ENCODE measurements at places on chromosomes 2 and 18. TPM values are rescaled to one million over a fixed set of nuclear protein-coding genes. Genes with fewer than 3 reads are reported as not detected.

DNA sequence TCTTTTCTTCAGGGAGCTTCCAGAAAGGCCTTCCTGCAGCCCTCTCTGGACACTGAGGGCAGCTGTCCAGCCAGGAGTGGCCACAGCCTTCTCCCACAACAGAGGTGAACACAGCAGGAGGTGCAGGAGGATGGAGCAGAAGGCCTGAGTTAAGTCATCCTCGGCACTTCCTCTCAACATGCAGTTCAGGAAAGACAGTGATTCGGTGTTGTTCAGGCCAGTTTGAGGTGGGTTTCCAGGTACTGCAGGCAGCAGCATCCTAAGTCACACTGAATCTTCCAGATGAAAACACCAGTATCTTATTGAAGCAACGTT lies 225.3 kb upstream of the PXDN start:
- no peak for DNase-seq

C2orf80 gene
- total RNA-seq = not detected

DNA sequence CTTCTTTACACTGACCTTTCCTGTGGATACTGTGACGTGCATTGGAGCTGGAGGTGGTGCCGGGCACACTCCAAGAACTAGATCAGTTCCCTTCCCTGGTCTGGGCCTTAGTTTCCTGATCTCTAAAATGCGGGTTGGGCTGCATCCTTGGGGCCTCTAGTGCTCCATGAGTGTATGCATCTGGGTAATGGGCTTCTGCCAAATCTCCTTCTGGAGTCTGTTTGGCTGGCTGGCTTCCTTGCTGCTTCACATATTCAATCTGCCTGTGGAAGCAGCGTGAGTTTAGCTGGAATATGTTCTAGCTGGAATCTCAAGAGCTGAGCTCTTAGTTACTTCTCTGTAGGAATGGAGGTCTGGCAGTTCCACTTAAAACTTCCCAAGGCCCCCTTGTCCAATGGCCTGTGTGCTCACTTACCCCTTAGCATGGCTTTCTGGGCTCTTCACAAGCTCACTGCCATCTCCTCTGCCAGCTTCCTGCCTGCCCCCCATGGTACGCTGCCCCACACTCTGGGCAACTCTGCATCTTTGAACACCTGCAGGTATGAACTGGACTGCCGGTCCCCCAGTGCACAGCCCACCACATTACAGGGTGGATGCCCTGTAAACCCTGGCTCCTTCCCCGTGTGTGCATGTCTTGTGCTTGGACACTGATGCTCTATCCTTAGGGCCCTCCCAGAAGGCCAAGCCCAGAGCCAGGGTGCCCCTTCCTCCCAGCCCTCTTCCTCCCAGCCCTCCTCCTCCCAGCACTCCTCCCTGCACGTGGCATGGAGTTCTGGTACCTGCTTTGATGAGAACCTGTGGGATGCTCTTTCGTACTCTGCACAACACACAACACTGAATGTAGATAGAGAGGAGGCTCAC lies 103.6 kb upstream of the SMAD2 start:
- DNase-seq = no peak

DNA sequence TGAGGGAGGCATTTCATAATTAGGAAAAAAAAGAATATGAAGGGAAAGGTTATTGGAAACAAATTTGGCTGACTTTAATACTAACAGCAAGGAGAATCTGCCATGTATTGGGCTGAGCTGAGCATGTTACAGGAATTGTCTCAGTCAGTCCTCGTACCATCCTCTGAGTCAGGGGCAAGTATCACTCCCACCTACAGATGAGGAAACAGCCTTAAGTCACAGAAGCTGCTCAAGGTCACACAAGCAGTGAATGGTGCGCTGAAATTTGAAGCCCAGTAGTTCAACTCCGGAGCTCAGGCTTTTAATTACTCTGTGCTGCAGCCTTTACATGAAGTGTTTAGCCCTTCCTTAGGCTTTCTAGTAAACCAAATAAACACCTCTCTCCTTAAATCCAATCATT lies 17.3 kb downstream of the PROKR1 start:
- no peak for DNase-seq

CCDC68 gene
- total RNA-seq = not detected

- no peak for DNase-seq
Measured at GRCh38 chr18:59729781-59730180, 32.6 kb upstream of the CCBE1 start.
